ENCODE measurements at places on chromosomes 2 and 18.

- DNase-seq = no peak
Measured at GRCh38 chr2:223954401-223954800, 2.9 kb upstream of the MRPL44 start.

DNA sequence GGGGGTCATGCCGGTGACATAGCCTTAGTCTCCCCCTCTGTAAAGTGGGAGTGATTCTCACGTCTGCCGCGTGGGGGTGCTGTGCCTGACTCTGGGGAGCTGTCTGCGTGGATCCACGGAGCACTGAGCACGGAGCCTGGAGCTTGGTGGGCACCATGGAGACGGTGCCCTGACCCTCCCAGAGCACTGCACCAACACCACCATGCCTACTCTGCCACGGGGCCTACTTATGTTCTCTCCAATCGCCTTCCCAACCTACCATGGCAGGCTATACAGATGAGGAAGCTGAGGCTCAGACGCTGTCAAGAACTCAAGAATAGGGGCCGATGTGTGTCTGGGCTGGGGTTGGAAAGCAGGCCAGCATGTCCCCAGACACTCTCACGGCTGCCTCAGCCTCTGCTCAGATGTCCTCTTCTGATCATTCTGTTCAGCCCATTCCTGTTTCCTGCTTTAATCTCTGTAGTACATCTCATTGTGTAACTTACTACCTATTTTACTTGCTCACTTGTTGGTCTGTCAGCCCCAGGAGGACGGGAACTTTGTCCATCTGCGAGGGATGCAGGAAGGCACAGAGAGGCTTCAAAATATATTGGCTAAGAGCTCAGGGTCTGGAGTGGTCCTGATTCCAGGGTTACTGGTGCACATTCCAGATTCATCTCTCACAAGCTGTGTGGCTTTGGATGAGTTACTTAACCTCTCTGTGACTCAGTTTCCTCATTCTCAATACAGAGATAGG is 168.1 kb upstream of the HS6ST1 start:
- no peak for DNase-seq

GRCh38 chr2:169014780-169015179 is 16.3 kb downstream of the ABCB11 start:
- no peak for DNase-seq

DNA sequence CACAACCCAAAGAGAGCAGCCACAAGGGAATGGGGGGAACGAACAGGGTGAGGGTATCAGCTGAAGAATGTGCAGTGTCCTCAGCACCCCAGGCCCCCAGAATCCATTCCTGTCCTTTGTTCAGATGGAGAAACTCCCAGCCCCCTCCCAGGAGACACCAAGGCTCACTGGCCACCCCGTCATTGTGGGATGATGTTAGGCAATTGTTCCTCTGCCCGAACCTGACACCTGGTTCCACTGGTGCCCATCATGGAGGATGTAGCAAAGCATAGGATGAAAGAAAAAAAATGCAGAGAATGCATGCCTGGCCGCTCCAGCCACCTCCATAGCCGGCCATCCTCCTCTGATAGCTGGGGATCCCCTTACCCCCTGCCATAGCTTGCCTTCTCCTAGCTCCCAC is 197.3 kb upstream of the TWIST2 start:
- DNase-seq = no peak

GRCh38 chr2:151032741-151033191 is 228.9 kb downstream of the RBM43 start:
- DNase-seq = no peak

GRCh38 chr2:40261042-40261441 is 190.8 kb downstream of the SLC8A1 start:
- DNase-seq = no peak

DNA sequence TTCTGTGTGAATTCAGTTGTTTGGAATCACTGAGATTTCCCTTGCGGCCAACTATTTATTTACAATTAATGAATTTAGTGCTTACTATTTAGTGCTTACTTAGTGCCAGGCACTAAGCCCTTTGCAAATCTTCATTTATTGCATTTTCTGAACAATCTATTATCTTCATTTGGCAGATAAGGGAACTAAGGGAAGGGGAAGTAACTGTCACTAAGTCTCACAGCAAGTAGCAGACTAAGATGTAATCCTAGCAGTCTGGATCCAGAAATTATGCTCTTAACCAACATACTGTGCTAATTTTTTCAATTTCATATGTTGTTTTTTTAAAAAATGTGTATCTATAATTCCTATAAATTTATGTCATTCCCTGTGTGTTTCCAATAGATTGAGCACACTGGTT is 214.4 kb upstream of the EPC2 start:
- DNase-seq = no peak

- no peak for DNase-seq
Measured at GRCh38 chr2:128625421-128625820, 306.8 kb upstream of the HS6ST1 start.

DNA sequence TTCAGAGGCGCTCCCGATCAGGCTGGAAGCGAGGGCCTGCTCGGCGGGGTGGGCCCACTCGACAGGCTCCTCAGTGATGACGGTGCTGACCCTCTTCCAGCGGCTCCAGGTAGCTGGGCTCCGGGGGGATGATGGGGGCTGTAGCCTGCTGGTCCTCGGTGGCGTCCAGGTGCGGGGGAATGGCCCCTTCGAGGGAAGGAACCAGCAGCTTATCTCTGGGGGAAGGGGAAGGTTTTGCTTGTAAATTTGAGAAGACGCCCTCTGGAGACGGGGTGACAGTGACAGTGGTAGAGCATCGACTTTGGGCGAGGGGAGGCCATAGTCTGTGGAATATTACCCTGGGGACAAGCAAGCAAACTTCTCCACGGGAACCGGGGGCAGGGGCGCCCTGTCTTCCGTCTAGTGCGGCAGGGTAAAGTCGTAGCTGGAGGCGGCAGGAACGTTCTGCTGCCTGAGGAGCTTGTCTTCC is 891.9 kb upstream of the LRRTM1 start:
- no peak for DNase-seq

DNA sequence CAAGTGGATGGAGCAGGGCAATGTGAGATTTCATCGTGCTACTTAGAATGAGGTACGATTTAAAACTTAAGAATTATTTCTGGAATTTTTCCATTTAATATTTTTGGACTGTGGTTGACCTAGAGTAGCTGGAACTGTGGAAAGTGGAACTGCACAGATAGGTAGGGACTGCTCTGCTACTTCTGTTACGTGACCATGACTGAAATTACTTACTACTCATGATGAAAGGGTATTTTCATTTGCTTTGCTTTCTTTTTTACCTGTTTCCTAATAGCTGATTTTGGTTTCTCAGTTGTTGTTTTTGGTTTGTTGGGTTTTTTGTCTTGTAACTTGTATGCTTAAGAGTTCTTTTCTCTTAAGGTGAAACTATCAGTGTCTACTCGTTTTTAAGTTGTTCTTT is 11.4 kb downstream of the UBE2E3 start:
- DNase-seq = no peak

DNA sequence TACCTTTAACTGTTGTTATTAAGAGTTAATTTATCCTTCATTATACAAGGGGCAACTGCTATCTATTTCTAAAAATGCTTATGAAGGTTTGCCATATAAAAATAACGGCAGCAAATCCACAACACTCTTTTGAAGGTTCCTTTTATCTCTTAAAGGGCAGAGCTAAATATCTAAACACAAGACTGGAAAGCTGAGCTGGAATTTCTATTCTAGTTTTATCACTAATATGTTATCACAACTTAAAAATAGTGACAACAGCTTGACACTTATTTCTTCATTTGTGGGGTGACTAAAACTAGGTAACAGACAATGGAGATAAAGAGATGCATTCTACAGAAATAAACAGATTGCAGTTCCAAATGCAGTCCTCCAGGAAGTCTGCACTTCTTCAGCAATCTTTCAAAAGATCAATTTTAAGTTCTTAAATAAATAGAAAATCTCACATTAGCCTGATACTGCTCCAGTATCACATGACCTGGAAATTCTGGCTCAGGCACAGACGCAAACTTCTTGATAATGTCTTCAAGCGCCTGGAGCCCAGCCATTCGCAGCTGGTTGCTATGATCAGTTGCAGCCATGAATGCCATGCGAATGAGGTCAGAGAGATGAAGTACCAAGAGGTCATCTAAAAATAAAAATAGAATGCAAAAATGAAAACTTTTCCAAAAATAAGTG is 54.0 kb upstream of the STRN start:
- DNase-seq = no peak

DNA sequence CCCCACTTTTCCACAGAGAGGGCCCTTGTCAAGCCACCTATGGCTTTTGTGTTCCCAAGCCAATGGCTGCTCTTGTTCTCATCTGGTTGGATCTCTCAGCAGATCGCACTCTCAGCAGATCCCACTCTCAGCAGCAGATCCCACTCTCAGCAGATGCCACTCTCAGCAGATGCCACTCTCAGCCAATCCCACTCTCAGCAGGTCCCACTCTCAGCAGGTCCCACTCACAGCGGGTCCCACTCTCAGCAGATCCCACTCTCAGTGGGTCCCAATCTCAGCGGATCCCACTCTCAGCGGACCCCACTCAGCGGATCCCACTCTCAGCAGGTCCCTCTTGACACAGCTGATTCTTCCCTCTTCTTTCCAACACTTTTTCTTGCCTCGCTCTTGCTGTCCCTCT is 59.3 kb upstream of the MGAT4A start:
- no peak for DNase-seq

- DNase-seq = no peak
Measured at GRCh38 chr2:239598011-239598731, 197.4 kb upstream of the HDAC4 start.

DNA sequence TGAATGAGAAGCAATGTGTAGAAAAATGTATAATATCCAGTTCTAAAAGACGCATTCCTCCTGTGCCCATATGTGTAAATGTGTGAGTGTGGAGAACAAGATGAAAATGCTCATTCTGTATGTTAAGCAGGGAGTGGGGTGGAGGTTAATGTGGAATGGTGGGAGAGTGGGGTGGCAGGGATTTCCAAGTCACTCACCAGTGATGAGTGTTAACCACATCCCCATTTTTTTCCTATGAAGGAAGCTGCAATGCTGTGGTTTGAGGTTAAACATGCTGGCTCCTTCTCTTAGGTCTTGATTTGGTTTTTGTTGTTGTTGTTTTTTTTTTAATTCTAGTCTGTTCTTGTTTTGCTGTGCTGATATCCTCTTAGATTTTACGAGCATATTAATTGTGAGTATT is 169.4 kb downstream of the NEDD4L start:
- no peak for DNase-seq

DNA sequence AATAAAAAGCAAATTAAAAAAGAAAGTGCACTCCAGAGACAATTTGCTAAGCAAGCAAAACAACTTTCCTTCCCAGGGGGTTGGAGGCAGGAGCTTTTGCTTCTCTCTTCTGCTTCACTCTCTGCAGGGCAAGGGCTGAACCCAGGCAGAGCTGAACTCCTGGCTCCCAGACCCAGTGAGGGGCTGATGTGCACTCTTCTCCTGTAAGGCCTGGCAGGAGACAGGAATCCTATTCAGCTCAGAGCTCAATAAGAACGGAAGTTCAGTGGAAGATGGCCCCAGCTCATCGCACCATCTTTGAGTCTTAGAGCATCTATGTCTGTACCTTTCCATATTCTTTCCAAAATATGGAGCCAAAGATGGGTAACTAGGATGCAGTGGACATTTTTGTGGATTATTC is 29.1 kb downstream of the CIB4 start:
- no peak for DNase-seq

- no peak for DNase-seq
Measured at GRCh38 chr18:49009661-49010060, 58.9 kb upstream of the SMAD7 start.

DNA sequence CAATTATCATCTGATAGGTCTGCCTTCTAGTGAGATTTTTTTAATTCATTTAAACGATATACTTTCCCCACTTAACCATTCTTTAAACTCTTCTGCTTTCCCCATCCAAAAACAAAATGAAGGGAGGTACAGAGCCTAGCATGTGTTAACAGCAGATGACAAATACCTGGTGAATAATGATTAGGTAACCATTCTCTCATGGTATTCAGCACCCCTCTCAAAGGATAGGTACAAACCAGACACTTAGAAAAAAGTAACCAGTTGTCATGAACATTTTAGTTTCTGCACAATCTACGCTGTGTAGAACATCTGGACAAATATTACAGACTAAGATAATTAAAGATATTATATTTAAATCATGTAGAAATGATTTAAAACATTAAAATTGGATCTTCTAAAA is 56.3 kb downstream of the DNAH7 start:
- DNase-seq = no peak

GRCh38 chr18:33282142-33282541 is 158.4 kb downstream of the CCDC178 start:
- no peak for DNase-seq

GRCh38 chr18:58098706-58099105 is 54.7 kb downstream of the NEDD4L start:
- DNase-seq = no peak

DNA sequence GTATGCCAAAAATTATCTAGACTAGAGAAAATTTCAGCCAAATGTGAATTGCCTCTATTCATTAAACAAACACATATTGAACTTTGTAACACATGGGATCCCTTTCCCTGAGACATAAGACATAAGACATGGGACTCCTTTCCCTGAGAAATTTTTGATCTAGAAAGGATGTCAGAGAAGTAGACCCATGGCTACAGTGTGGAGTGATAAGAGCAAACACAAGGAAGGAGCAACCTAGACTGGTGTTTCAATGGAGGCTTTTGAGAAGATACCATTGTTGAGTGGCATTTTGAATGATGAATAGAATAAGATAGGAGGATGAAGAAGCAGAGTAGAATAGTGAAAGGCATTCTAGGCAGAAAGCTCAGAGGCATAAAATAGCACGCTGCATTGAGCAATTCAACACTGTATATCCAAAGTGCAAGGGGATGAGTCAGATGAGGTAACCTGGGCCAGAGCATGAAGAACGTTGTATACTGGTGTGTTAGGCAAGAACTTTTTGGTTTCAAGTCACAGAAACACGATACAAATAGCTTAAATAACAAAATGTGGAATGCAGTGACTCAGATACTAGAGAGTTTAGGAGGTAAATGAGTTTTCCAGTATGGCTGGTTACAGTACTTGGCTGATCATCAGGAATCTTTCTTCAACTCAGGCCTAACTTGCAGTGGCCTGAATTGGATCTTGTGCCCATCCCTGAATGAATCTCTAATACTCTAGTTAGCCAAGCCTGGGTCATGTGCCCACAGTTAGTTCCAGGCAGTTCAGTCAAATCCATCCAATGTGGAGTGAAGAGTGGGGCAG is 129.8 kb upstream of the TANK start:
- DNase-seq = no peak

GRCh38 chr18:424071-424661 is 76.3 kb downstream of the COLEC12 start:
- DNase-seq = no peak

GRCh38 chr18:8424481-8424880 is 184.8 kb upstream of the RAB12 start:
- no peak for DNase-seq

- no peak for DNase-seq
Measured at GRCh38 chr2:233409286-233409991, 55.1 kb downstream of the DGKD start.

DNA sequence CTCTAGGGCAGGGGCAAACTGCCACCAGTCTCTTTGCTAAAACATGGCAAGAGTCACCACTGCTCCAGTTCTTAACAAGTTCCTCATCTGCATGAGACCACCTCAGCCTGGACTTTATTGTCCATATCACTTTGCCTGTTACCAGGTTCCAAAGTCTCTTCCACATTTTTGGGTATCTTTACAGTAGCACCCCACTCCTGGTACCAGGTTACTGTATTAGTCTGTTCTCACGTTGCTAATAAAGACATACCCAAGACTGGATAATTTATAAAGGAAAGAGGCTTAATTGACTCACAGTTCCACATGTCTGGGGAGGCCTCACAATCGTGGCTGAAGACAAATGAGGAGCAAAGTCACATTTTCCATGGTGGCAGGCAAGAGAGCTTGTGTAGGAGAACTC is 5.5 kb upstream of the DPP4 start:
- no peak for DNase-seq

- DNase-seq = no peak
Measured at GRCh38 chr18:79329786-79330185, 65.9 kb upstream of the NFATC1 start.

All from activated CD4-positive, alpha-beta T cell treated with anti-CD3 and anti-CD28 coated beads, Interleukin-2, amount 50 U/mL, for 4 hours (primary cell).